ENCODE measurements at places on chromosomes 16 and 17. TPM values are rescaled to one million over a fixed set of nuclear protein-coding genes. Genes with fewer than 3 reads are reported as not detected.

The NOG gene
- total RNA-seq = 6.5 TPM

DNA sequence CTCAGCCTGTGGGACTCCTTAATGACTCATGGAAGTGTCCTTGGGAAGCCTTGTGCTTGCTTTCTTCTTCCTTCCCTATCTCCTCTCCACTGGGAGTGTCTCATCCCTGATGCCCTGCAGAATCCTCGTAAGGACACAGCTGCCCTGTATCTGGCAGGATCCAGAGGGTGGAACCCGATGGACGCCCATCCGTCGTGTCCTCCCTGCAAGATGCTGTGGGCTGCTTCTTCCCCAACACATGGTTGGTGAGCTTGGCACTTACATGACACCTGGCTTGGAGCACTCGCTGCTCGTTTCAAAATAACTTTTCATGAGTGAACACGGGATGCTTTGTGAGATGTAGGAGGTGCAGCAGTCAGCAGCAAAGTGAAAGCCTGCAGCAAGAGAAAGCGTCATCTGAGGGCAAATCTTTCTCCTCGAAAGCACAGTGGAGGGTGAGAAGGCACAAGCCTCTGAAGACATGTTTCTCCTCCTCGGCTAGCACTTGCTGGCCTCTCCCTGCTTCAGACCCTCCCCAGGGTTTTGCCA is 3.3 kb downstream of the CCL15 start:
- DNase-seq = no peak

DNA sequence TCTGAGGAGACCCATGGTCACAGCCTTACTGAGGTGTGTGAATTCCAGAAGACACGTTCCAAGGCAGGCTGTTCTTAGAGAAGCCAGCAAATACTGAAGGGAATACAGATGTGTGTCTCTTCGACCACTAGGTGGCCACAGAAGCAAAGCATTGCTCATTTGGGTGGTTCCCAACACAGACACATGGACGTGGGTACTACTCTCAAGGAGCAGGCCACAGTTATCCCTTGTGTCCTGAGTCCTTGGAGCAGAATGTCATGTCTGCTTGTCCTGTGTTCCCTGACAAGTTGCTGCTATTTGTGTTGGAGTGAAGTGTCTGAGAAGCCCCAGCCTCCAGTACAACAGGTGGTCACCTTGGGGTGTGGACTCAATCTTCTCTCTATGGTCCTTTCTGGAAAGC is 30.3 kb downstream of the HMOX2 start:
- no peak for DNase-seq

DNA sequence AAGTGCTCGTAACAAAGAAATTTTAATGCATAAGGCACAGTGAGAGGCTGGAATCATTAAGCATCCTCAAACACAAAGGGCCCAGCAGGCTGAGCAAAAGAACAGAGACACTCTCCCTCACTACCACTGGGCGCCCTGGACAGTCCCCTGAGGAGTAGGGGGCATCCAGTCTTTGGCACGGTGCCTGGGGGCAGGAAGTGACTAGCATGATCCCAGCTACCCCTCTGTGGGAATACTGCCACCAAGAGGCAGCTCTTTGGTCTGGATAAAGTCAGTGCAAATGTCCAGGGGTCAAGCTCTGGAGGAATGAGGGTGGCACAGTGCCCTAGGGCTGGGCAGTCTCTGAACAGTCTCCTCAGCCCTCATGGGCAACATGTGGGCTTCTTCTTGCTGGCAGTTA is 2.6 kb upstream of the PROCA1 start:
- DNase-seq = peak; percentile 50

DNA sequence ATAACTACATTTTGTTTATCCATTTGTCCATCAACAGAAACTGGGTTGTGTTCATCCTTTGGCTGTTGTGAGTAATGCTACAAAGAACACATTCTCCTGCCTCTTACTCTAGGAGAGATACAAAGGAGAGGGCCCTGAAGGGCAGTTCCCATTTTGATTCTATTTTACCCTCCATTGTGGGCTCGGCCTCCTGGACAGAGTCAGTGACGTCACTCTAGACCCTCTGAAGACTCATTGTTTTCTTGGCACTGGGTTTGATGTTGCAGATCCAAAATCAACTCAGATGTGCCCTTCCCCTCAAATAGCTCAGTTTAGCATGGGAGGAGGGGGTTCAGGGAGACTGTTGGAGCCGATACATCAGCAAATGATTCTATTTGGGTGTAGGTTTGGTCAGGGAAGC is 280.9 kb downstream of the UTP18 start:
- no peak for DNase-seq

DNA sequence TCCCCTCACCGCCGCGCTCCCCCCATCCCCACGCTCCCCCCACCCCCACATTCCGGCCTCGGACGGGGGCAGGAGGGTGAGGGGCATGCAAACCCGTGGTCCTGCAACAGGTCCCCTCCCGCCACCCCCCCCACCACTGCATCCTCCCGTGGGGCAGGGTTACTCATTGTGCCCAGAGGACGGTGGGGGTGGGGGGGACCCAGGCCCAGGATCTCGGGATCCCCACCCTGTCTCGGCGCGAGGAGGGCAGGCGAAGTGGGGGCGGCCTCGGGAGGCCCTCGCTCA is 8.5 kb downstream of the SLC22A31 start:
- no peak for DNase-seq

DNA sequence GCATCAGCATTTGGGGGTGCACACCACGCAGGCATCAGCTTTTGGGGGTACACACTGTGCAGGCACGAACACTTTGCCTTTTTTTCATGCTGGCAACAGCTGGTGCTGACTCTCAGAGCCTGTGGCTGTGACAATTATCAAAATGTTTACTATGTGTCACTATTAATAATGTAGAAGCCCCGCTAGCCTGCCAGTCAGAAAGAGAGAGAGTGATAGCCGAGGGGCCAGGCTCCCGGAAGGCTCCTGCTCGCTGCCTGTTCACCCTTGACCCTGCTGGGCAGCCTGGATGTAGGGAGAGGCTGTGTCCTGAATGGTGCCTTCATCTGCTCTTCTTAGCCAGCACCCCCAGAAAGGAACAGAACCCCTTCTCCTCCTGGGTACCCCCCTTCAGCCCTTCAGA is 61.9 kb downstream of the SDK2 start:
- DNase-seq = no peak
